8988T (cell line): ENCODE measurements at places on chromosomes 11 and 22.

- no peak for DNase-seq
These were observed 55.2 kb upstream of the PHF21A start for GRCh38 chr11:46176421-46176820.

GRCh38 chr11:58621586-58622262 lies 741 bp upstream of the CNTF start:
- no peak for DNase-seq

DNA sequence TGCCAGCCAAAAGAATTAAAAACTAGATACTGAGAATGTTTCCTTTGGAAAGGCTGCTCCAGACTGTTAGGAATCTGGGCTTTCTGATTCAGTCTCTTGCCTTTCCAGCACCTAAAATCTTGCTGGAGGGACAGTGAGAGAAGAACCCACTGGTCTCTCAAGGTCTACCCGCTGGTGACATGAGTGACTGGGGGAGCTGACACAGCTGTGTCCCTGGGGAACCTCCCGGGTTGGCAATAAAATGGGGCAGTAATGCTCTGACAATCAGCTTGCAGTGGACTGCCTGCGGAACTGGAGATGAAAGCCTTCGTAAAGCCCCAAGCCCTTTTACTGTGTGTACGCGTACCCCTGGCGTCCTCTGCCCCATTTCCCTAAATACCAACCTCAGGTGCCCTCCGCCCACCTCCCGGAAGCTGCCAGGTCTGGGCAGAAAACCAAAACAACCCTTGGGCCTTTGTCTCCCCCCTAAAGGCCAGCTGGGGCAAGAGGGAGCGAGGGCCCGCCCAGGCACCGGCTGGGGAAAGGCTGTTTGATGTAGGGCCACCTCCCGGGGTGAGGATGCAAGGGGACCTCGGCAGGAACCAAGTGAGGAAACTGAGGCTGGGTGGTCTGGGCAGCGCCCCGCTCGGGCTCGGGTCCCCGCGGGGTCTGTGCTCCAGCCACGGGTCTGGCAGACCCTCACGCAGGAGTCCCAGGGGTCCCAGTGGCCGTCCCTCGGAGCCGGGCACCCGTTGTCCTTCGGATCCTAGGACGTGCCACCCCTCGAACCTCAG lies 741 bp downstream of the CARS1 start:
- DNase-seq: no peak

GRCh38 chr11:115462004-115462541 lies 42.1 kb downstream of the CADM1 start:
- no peak for DNase-seq

DNA sequence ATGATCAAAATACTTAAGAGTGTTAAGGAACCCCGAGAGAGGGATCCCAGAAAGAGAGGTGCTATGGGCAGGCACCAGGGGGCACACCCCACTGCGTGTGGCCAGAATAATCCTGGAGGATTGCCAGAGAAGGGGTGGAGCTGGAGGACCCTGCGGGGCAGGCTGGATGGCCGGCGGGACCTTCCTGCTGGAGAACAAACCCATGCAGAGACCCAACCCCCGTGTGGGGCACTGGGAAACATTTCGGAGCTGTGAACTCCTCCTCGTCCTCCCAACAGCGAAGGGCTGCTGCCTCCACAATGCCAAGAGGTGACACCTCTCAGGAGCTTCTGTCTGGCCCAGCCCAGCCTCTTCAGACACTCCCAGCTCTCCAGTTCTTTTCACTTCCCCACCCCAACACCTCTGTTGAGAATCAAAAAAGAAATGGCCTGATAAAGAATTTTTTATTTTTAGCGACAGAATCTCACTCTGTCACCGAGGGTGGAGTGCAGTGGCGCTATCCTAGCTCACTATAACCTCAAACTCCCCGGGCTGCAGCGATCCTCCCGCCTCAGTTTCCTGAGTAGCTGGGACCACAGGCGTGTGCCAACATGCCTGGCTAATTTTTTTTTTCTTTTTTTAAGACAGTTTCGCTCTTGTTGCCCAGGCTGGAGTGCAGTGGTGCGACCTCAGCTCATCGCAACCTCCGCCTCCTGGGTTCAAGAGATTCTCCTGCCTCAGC lies 25.6 kb downstream of the RHOD start:
- peak; percentile 20 for DNase-seq

- no peak for DNase-seq
These were observed 44.5 kb downstream of the TRIOBP start for GRCh38 chr22:37741312-37741795.

DNA sequence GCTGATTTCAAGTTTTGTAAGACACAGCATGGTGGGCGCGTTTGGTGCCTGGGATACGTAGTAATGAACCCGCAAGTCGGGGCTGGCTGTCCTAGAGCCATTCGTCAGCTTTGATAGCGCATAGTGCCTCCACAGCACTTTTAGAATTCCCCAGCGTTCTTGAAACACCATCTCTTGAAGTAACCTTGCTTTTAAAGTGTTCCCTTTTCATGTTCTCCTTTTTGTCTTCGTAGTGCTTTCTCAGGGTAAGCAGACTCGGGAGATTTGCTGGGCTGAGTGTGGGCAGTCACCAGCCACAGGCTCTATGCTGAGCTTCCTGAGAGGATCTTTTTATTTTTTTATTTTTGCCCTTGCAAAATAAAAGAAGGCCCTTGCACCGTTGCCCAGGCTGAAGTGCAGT lies 39.6 kb upstream of the CTTN start:
- no peak for DNase-seq

GRCh38 chr11:134066943-134067885 lies 1.7 kb upstream of the JAM3 start:
- no peak for DNase-seq

DNA sequence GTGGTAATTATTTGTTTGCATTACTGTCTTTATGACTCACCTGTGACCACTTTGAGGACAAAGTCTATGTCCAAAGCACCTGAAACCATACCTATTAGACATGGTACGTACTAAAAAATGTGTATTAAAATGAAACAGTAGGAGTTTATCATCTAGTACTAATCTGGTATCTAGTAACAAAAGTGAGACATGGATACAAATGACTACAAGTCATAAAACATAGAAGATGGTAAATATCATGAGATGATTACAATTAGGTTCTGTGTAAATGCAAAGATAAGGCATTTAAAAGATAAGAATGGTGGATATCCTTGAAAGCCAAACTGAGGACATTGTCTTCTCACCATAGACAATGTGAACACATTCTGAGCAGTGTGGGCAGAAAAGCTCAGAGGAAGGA lies 113.5 kb upstream of the GUCY1A2 start:
- no peak for DNase-seq

GRCh38 chr11:31714840-31715239 lies 96.3 kb downstream of the PAX6 start:
- no peak for DNase-seq

- DNase-seq: peak; percentile 98
These were observed 511 bp upstream of the CLCF1 start for GRCh38 chr11:67373648-67374570.

DNA sequence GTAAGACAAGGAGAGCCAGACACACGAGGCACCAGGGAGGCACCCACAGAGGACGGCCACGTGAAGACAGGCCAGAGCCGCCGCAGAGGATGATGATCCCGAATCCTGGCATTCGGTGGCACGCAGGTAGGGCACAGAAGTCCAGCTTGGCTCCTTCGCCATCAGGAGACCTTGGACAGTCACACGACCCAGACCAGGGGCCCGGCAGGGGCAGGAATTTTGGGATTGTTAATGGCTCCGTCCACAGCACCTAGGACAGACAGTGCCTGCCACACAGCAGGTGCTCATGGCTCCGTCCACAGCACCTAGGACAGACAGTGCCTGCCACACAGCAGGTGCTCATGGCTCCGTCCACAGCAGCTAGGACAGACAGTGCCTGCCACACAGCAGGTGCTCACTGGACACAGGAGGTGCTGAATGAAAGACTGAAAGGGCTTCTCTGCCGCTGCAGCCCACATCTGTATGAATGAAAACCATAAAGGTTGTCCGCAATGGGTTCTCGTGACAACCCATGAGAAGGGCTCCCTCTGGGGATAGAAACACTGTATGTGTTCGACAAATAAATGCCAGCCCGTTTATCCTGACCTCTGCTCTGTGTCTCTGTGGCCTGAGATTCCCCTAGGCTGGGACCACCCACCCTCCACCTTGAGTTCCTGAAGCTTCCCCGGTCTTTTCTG lies 341.6 kb downstream of the CTTN start:
- no peak for DNase-seq

GRCh38 chr11:84526250-84526649 lies 1100.9 kb downstream of the DLG2 start:
- no peak for DNase-seq

DNA sequence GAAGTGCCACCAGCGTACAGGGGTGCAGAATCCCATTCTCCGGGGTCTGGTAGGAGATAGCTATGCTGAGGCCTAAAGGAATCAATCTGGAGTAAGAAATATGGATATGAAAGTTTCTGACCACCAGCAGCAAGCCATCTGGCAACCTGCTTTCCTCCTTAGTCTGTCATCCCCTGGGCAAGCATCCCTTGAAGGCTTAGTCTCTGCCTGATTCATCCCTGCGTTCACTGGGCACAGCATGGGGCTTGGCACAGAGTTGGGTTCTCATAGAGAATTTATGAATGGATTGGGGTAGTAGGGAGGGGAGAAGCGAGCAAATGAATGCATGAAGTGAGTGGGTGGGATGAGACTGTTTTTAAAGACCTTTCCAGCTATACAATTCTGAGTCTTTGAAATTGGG lies 85.8 kb upstream of the NARS2 start:
- DNase-seq: no peak
